ENCODE measurements at places on chromosomes 1 and 21. TPM values are rescaled to one million over a fixed set of nuclear protein-coding genes. Genes with fewer than 3 reads are reported as not detected.

GMEB1 gene
- polyA plus RNA-seq = 6.6 TPM

GRCh38 chr1:205287076-205287475 is 34.5 kb downstream of the NUAK2 start:
- no peak for DNase-seq

LCE2B gene
- not detected for polyA plus RNA-seq

FCGR3A gene
- not detected for polyA plus RNA-seq

MMEL1 gene
- polyA plus RNA-seq = not detected

- DNase-seq = no peak
Measured at GRCh38 chr1:235108876-235109275, 19.8 kb downstream of the TOMM20 start.

TDRD5 gene
- polyA plus RNA-seq = not detected

DNA sequence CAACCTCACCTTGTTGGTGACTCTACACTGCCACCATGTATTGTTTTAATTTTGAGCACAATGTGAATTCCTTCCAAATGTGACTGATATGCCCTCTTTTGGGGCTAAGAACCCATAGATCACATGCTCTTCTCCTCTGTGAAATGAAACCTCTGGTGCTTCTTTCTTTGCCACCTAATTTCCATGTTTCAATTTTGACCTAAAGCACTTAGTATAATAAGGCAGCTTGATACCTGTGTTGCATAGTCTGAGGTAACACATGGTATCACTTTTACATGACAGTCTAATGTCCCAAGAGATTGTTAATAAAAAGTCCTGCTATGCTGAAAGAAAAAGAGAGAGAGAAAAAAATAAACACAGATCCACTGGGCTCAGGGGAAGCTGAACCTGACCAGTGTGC is 24.2 kb downstream of the CLEC20A start:
- no peak for DNase-seq

GRCh38 chr1:12525311-12526181 is 92.5 kb downstream of the DHRS3 start:
- no peak for DNase-seq

DNA sequence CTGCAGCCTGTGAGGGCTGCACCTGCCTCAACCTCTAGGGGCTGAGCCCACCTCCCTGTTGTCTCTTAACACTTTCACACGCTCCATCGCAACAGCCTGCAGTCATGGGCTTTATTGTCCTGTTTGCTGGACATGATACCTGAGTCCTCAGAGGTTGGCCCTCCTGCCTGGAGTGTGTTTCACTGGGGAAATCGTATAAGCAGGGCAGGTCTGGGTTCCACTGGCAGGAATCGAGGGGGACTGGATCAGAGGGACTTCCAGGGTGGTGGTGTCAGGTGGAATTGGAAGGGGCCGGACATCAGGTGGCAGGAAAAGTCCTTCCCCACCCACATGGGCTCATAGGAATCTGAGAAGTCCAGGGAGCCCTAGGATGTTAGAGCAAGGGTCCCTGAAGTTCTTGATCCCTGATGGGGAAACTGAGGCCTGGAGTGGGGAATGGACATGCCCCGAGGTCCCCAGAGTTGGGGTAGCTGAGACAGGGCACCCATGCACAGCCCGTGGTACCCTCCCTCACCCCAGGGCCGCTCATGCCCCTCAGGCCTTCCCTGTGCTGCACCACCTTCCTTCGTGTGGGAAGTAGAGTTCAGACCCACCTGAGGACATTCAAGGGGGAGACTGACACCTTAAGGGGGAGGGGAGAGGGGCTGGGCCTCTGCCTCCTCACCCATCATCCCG is 66.6 kb downstream of the PIK3CD start:
- DNase-seq = no peak

GRCh38 chr1:24161270-24161669 is 18.3 kb upstream of the IL22RA1 start:
- DNase-seq = no peak

ASTN1 gene
- polyA plus RNA-seq = 0.02 TPM

LRRC3 gene
- 0.59 TPM for polyA plus RNA-seq

DNA sequence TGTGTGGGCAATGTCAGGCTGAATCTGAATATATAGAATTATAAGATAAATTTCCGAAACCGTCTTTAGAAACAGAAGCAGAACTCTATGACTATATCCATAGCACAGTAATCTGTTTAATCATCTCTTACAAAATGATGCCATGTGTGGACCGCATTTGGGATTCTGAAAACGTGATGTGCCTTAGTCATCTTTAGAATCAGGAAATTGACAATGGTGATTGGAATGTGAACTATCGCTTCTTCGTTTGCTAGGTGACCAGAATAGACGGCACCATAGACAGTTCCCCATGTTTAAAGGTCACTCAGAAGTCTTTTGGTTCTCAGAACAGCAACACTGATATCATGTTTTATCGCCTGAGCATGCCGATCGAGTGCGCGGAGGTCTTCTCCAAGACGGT is 300.3 kb downstream of the ZP4 start:
- no peak for DNase-seq

C1orf232 gene
- polyA plus RNA-seq = not detected

DNA sequence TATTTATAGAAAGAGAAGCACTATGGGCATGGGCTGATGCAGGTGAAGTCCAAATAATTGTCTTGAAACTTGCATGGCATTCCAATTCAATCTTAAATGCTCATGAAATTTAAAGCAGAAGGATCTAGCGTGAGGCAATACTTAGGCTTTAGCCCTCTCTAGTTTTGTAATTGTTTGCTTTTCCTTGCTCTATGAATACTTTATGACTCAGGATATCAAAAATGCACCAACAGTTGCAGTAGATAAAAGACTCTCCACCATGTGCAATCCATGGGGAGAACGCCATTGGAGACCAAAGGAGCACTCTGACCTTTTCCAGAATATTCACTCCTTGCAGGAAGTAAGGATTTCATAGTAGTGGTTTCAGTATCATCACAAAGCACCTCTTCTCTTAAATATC is 436.4 kb downstream of the LRRIQ3 start:
- no peak for DNase-seq

PPFIA4 gene
- 3.8 TPM for polyA plus RNA-seq

DNA sequence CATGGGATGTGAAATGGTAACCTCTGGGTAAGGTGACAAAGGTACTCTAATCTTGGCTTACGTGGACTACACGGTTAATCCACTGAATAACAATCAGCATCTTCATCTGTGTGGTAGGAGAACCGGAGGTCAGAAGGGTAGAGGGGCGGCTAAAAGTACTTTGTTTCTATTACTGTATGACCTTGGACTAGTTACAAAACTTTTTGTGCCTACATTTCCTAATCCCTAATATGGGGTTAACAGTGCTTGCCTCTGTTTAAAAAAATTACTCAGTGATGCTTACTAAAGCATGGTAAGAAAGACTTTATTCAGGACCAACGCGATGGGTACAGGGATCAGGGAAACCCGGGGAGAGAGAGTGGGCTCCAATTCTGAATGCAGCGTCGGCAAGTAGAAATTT is 1.7 kb upstream of the MRPS6 start:
- no peak for DNase-seq

GRCh38 chr1:53620061-53620855 is 118.7 kb downstream of the GLIS1 start:
- DNase-seq = no peak

- DNase-seq = no peak
Measured at GRCh38 chr1:41726899-41727748, 191.6 kb downstream of the HIVEP3 start.

C1orf94 gene
- not detected for polyA plus RNA-seq

DNA sequence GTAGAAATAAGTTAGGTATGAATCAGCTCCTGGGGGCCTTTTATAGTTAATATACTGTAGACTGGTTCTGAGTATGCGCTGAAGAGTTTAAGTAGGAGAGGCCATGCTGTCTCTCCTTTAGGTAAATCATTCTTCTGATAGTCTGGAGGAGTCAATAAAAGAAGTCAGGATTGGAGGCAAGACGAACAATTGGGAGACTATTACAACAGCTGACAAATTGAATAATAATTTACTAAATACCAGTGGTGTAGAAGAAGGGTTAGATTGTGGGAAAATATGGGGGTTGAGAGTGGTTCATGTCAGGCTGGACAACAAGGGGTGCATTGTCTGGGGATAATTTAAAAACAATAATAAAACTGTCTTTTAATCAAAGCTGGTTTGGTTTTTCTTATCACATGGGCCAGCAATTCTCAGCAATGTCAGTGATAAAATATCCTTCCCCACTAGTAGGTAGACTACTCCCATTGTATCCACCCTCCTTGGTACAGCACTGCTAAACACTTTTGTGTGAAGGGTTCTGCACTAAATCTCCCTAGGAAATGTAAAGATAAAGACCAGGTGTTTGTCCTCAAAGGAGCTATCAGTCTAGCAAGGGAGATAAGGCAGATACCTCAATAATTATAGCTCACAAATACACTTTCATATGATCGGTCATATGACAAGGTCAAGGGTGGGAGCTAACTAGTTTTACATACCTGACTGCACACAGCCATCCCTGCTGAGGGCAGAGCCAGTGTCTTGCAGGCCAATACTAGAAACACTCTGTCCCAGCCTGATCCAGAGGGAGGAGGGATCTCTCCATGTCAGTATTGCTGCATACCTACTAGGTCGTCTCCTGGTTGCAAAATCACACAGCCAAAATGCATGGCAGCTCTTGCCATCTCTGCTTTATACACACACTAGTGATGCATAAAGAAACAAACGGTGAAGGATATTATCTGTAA is 299.7 kb downstream of the VAV3 start:
- DNase-seq = no peak

OR6N1 gene
- not detected for polyA plus RNA-seq

MIS18A gene
- 6.0 TPM for polyA plus RNA-seq
